ENCODE measurements at places on chromosomes 2 and 18.
A peak's percentile ranks its signal among the peaks of the same experiment; 100 is the strongest.

- no peak for DNase-seq
Observed at GRCh38 chr2:12273111-12273510, 443.6 kb upstream of the TRIB2 start.

DNA sequence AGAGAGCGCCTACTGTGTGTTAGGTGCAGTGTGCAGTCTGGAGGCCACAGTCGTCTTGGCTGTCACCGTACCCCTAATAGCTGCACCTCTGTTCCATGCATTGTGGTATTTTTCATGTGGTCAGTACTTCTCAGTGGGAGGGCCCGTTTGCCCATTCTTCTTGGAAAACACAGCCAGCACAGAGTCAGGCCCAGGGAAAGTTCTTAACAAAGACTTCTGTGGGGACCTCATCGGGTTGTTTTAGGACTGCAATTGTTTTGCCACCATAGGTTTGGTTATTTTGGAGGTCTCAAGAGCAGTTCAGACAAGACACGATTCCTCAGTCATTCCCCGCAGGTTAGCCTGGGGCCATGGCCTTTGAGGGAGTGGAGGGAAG is 62.3 kb downstream of the SMIM21 start:
- DNase-seq, result no peak

GRCh38 chr18:41096504-41096903 is 858.5 kb upstream of the PIK3C3 start:
- DNase-seq, result peak; percentile 12

GRCh38 chr18:70276416-70277191 is 12.2 kb upstream of the SOCS6 start:
- no peak for DNase-seq

DNA sequence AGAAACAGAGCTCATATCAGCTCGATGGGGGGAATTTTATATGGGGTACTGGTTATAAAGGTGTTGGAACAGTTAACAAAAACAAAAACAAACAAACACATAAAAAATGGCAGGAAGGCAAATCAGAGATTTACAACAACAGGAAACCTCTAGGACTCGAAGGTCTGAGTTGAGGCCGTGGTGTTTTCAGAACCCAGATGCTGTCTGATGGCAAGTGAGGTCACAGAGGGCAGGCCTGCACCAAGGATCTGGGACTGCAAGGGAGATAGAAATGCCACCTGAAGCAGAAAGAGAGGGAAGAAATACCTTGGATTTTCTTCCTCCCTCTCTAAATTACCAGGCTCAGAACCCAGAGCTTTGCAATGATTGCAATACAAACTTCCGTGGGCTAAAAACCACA is 429.5 kb downstream of the ZNF521 start:
- no peak for DNase-seq

- no peak for DNase-seq
Observed at GRCh38 chr2:102301867-102302362, 9.4 kb upstream of the IL1RL1 start.

DNA sequence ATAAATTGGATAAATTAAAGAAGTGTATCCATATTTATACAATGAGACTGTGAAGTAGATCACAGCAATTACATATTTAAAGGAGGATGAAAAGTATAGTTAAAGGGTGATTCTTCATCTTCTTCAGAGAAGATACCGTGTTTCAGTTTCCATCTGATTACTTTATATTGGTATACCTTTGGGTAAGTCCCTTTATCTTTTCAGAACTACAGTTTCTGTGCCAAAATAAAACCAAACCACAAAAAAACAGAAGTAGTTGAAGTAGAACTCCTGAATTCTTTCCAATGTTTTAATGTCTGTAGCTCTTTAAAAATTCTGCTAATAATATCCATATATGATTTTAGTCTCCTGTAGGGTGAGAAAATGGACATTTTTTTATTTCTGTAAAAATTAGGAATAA is 231.2 kb upstream of the LINC00305 start:
- DNase-seq, result no peak

GRCh38 chr18:25360301-25360899 is 8.4 kb upstream of the ZNF521 start:
- no peak for DNase-seq

GRCh38 chr2:173441222-173441621 is 86.5 kb downstream of the CDCA7 start:
- peak; percentile 46 for DNase-seq

DNA sequence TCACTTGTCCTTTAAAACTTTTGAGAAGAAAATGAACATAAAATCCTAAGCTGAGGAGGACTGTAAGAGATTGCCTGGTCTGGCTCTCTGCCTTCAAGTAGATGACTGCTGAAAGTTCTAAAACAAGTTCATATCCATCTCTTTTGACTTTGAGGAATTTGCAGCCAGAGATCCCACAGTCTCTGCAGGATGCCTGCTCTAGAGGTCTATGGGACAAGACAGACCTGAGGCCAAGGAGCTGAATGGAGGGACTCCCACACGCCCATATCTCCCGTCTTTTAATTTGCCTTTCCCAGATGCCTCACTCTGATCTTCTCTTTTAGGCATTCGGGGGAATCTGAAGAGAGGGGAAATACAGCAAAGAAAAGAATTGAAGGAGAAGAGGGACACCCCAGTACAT is 255.9 kb upstream of the RASGRP3 start:
- no peak for DNase-seq

DNA sequence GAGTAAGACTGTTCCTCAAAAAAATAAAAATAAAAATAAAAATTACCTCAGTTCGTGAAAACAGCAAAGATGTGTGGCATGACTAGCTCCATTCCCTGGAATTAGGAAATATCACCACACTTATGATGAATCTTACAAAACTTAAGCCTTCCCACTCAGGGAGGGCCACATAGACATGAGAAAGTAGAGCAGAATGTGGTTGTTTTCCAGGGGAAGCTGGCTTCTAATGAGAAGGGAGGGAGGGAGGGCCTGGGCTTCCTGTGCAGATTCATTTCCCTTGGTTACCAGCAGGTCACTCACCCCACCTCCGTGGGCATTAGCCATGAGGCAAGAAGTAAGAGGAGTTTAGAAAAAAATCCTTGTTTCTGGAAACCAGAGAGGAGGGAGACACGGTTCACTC is 95.9 kb upstream of the RMDN2 start:
- peak; percentile 95 for DNase-seq

DNA sequence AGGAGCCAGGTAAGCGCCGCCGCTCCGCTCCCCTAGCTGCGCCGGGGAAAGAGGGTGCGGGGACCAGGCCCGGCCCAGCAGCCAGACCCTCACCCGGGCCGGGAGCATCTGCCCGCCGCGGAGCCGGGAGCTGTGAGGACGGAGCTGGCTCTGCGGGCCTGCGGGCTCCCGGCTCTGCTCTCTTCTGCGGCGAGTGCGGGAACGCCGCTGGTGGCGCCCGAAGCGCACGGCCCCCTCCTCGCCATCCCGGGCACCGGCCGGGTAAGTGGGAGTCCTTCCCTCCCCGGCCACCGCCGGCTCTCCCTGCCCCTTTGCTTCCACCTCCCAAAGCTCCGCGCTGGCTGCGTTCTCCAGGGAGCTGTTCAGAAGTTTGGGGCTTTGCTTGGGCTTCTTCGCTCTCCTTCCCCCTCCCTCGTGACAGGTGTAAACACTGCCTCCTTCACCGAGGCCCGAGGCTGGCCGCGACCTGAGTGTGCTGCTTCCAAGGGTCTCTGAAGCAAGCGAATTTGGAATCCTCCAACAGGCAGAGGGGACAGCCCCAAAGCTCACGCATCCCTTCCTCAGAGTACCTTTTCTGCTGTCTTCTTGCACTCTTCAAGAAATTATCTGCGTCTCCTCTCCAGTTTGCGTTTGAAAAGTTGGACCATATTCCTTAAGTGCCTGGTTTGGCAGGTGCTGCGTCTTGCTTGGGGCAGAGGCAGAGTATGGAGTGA is 632 bp downstream of the AFTPH start:
- no peak for DNase-seq

- DNase-seq, result no peak
Observed at GRCh38 chr2:187505065-187505672, 49.1 kb downstream of the TFPI start.

GRCh38 chr2:168234407-168235085 is 12.8 kb downstream of the STK39 start:
- DNase-seq, result no peak

DNA sequence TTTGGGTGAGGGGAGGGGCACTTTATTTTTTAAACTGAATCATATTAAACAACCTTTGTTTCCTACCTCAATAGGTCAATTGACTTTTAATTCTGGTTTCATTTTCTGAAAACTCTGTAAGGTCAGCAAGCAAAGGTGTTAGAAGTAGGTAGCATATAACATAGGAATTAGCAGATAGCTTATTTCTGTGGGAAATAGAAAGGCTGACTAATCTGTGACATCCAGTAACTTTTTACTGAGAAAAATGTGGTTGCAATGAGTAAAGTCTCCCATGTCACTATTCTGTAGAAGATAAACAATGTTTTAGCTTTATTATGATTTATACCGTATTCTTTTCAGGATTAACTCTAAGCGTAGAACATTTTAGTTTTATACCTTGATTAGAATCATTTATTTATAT is 240.4 kb downstream of the PLCL1 start:
- peak; percentile 12 for DNase-seq

DNA sequence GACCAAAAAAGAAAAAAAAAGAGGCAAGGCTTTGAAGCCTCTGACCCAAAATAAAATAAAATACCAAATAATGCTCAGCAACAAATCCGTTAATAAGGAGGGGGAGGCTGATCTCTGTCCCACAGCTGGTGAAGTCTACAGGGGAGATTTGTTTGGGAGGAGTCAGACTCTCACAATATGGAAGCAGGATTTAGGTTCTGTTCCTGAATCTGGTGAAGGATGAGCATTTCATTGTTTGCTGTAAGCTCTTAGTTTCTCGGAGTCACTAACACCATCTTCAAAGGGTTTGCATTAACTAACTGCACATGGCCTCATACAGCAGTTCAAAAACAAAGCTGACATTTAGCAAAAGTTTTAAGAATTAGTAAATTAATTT is 339.4 kb upstream of the TNP1 start:
- DNase-seq, result no peak

- no peak for DNase-seq
Observed at GRCh38 chr2:70283500-70284191, 9.9 kb downstream of the SNRPG start.

- no peak for DNase-seq
Observed at GRCh38 chr2:41948397-41948763, 99.4 kb upstream of the PKDCC start.

- peak; percentile 13 for DNase-seq
Observed at GRCh38 chr2:52390651-52391050, 1358.7 kb upstream of the NRXN1 start.
